GM23338 (cell line): ENCODE measurements at places on chromosomes 4 and X. TPM values are rescaled to one million over a fixed set of nuclear protein-coding genes. Genes with fewer than 3 reads are reported as not detected.
A peak's percentile ranks its signal among the peaks of the same experiment; 100 is the strongest.

The FAT4 gene
- total RNA-seq, result 6.1 and 6.8 TPM in 2 replicates

The SEPSECS gene
- total RNA-seq, result 4.7 and 8.4 TPM in 2 replicates

GRCh38 chrX:13013363-13014110 lies 30.9 kb downstream of the FAM9C start:
- DNase-seq, result no peak

DNA sequence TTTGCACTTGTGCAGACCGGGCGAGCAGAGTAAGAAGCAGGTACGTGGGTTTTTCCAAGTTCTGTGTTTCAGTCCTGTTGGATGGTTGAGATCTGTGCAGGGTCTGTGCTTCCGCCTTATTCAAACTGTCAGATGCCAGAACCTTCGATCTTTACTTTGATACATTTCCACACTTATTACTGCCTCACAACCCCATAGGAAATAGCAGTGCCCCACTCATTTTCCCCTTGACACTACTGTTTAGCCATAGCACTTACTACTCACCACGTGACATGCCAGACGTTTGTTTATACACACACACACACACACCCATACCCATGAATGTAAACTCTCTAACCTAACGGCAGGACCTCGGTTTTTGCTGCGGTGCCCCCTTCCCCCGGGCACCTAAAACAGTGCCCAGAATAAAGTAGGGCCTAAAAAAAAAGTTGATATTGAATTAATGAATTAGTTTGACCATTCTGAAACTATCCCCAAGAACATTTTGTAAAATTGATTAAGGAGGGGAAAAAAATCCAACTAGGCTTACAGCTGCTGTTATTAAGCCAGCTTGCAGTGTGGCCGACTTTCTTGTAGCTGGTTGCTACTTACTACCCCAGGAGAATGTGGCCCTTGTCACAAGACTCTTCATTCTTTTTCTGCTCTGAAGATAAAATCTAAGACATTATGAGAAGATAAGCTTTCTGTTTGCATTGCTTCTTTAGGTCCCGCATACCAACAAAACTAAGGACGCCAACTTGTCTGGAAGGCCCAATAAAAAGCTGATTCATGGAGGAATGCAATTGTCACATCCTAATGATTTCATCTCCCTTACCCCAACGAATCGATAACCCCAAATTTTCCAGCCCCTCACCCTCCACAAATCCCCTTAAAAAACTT lies 704 bp upstream of the SEPSECS start:
- DNase-seq, result no peak

The CLNK gene
- total RNA-seq, result not detected in 2 replicates

DNA sequence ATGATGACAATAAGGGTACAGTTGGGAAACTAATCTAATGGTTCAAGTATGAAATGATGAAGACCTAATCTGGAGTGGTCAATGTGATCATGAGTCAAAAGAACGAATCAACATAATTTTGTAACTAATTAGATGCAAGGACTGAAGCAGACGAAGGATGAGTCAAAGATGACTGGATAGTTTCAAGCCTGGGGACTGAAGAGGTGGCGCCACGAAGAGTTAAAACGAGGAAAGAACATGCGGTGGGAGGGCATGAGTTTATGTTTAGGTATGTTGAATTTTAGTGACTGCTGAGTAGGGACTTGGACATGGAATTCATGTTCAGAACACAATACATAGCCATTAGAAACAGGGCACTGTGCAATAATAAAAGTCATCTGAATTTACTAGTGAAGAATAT lies 221.5 kb upstream of the FAM241A start:
- no peak for DNase-seq

- no peak for DNase-seq
Measured at GRCh38 chr4:170202721-170203120, 113.0 kb upstream of the AADAT start.

DNA sequence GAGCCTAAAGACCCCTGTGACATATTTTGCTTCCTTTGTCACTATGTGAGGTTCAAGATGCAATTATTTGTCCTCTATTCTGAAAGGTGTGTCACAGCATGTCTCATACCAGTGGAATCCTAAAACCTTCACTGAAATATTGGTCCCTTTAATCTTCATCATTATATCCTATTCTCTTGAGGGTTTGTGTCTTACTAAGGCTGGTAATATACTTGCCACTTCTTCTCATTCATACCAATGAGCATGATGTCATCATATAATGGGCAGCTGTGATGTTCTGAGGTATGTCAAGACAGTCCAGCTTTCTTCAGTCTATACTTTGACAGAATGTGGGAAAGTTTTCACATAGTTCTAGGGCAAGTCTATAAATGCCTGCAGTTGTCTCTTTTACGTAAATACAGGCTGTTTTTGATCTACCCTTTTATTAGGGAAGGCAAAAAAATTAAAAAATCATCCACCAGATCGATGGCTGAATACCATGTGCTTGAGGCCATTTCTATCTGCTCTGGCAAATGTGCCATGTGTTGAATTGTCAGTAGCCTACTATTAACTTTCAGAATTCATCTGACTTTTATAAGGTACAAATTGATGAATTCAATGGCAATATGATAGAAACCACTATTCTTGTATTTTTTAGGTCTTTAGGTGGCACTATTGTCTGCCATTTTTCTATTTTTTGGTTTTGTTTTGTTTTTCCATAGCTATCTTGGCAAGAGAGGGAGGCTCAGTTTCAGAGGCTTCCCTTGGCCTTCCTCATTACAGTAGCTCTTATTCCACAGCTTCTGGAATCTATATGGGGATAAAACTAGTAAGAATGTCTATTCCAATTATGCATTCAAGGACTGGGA lies 209.0 kb downstream of the PPARGC1A start:
- no peak for DNase-seq

DNA sequence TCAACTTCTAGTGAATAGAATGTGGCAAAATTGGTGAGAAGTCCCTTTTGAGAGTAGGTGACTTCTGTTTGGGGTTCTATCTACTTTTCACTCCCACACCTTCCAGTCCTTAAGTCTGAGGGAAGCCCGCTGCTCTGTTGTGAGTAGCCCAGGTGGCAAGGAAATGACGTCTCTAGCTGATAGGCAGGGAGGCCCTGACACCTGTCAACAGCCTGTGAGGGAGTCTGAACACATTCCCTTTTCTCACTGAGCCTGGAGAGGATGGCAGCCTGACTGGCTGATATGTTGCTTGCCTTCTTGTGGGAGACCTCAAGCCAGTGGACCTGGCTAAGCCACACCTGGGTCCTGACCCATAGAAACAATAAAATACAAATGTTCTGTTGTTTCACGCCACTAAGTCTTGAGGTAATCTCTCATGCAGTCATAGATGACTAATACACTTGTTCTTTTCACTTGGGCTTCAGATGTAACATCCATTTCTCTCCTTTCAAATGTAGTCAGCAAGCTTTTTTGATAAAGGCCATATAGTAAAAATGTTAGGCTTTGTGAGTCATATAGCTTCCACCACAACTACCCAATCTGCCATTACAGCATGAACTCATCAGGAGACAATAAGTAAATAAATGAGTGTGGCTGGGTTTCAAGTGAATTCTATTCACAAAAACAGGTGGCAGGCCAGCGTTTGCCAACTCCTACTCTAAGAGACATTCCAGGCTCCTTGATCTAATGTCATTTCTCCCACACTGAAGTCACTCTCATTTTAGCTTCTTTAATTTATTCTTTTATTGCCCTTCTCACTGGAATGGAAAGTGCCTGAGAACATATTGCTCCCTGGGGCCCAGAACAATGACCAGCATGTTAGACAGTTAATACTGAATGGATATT lies 265.1 kb upstream of the MAD2L1 start:
- DNase-seq, result no peak

GRCh38 chrX:103124284-103124683 lies 31.3 kb upstream of the NXF3 start:
- no peak for DNase-seq

GRCh38 chrX:150465326-150465725 lies 102.2 kb downstream of the MAMLD1 start:
- no peak for DNase-seq

GRCh38 chr4:104967034-104967401 lies 179.7 kb upstream of the TET2 start:
- DNase-seq, result no peak

The MAGED2 gene
- 203 and 236 TPM in 2 replicates for total RNA-seq

DNA sequence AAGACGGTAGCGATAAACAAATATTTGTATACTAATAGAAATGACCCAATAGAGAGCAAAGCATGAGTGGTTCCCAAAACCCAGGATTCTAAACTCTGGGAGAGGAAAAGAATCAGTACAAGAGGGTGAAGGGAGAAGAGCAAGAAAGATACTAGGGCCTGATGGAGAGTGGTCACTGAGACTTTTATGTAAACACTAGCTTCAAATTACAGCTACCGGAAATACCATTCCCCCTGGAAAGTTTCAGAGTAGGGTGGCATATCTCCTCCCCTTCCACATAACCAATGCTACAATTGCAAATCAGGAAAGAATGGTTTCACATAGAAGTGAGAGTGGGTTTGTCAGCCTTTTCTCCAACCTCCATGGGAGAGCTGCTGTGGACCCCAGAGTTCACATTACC lies 77.1 kb downstream of the EIF4E start:
- peak; percentile 59 for DNase-seq

GRCh38 chr4:115117651-115118050 lies 4.2 kb upstream of the NDST4 start:
- DNase-seq, result no peak

The DTHD1 gene
- total RNA-seq, result not detected in 2 replicates

DNA sequence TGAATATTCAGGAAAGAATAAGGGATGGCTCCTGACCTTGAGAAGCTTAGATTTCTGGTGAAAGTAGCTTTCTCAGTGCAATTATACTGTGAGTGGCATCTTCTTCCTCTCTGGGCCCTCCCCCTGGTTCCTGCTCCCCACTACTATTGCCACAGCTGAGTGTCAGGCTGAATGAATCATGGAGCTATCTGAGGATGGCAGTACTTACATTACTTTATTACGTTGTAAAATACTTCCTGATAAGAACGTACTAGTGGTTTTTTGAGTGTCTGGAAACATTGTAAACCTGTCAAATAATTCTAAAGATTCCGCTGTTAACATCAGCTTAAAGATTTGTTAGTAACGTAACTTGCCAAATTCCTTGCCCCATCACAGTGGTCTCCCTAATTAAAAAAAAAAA lies 36.2 kb downstream of the ARHGAP10 start:
- no peak for DNase-seq

DNA sequence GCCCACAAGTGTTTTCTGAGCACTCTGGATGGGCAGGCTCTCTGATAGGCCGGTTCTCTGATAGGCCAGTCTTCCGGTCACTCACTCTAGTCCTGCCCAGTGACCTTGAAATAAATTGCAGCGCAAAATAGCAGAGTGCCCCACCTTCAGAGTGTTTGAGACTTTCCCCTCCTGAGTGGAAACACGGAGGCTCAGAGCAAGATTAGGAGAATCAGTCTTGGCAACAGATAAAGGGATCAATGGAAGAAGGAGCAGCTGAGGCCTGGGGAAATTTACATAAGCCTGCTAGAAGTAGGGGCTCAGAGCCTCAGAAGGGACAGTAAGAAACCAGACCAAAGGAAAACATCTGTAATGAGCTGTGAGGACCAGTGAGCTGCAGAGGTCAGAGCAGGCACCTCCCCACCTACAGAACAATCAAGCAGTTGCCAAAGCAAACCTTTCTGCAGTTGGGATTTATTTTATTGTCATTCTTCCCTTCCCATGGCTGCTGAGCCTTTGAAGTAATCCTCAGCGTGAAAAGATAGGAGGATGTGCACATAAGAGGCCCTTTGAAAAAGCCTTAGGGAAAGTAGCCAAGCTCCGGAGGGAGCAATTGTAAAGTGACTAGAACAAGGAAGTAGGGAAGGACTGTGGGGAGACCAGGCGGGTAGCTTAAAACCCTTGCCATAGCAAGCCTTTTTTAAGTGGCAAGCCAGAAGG lies 89.1 kb upstream of the TSPAN5 start:
- DNase-seq, result peak; percentile 9

The VCX2 gene
- not detected in 2 replicates for total RNA-seq

The FAM114A1 gene
- 14.5 and 20.3 TPM in 2 replicates for total RNA-seq

The TMPRSS11F gene
- total RNA-seq, result 0.27 TPM in 1 of 2 replicates, not detected in the other

DNA sequence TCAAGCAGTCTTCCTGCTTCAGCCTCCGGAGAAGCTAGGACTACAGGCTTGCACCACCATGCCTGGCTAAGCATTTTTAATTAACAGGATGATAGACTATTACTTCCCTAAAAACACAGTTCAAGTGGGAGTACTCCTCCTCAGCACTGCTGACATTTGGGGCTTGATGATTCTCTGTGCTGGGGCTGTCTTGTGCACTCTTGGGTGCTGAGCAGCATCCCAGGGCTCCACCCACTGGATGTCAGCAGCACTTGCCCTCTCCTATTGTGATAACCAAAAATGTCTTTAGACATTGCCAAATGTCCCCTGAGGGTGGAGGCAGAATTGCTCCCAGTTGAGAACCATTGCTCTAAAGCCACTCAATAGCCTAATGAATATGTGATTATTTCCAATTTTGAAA lies 60.4 kb downstream of the CLCN4 start:
- peak; percentile 17 for DNase-seq

GRCh38 chr4:28350485-28350884 lies 1489.8 kb downstream of the STIM2 start:
- DNase-seq, result no peak

DNA sequence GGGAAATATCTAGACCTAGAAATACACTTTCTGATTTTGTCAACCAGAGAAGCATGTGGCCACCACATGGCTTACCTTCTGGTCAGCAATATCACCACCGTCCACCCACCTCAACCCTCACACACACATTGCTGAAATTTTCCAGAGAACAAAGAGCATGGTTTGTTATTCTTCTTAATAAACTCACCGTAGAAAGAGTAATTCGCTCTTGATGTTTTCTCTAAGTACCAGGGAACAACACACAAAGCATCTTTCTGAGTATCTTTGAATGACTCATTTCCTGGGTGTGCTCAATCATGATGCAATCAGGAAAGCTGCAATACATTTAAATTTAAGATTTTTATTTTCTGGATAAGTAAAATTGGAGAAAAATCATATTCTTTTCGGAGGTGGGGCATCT lies 24.7 kb upstream of the LRAT start:
- no peak for DNase-seq

DNA sequence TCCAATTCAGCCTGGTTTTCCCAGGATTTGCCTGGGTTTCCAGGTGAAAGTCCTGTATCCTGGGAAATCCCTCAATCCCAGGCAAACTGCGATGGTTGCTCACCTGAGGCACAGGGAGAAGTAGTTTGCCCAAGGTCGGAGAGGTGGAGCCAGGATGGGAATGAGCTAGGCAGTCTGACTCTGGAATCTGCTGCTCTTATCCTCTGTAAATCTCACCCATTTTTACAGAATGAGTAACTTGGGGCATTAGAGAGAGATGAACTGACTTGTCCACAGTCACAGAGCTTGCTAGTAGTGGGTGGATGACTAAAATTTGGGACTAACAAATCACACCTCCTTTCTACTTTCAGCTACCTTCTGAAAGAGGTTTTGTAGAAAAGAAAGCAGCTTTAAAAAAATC lies 9.8 kb upstream of the ARX start:
- DNase-seq, result no peak

- no peak for DNase-seq
Measured at GRCh38 chrX:39661116-39661907, 436.4 kb downstream of the BCOR start.

GRCh38 chr4:184273166-184274147 lies 55.8 kb upstream of the ENPP6 start:
- no peak for DNase-seq

The SATL1 gene
- 0.14 TPM in 1 of 2 replicates, not detected in the other for total RNA-seq
